ENCODE measurements at places on chromosomes 5 and 9. TPM values are rescaled to one million over a fixed set of nuclear protein-coding genes. Genes with fewer than 3 reads are reported as not detected.

TAF1L gene
- under 0.01 TPM for total RNA-seq

RANBP17 gene
- 16.3 TPM for total RNA-seq

NEUROG1 gene
- not detected for total RNA-seq

RGS7BP gene
- 0.17 TPM for total RNA-seq

ITK gene
- not detected for total RNA-seq

ELOVL7 gene
- 0.09 TPM for total RNA-seq
